Retinal pigment epithelial cell (primary cell): ENCODE measurements at places on chromosomes 11 and 22.

DNA sequence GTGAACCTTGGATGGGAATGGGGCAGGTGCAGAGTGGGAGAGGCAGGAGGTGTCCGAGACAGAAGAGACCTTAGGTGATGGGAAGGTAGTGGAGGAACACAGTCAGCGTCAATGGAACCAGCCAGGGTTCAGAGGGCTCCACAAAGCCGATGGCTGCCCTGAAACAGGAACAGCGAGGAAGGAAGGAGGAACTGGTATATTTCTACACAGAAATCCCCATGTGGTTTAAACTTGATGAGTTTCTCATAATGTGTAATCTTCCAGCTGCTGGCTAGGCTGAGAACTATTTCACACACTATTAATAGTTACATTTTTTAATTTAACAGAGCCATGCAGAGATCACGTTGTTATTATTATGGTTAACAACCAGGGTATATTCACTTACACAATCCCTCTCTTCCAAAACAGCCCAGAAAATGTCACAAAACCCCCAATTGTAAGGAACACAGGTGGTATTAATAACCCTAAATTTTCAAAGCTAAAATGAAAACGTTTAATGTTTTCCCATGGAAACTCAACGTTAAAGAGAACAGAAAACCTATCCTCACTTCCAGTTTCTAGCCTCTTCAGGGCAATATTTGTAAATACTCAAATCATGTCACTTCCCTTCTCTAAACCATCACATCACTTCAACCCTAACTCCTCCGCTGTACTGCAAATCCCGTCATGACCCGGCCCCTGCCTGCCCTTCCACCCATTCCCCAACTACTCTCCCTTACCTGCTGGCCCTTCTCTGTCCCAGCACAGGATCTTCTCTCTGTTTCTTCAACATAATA, 74.5 kb upstream of the ARFGAP3 start:
- no peak for DNase-seq

DNA sequence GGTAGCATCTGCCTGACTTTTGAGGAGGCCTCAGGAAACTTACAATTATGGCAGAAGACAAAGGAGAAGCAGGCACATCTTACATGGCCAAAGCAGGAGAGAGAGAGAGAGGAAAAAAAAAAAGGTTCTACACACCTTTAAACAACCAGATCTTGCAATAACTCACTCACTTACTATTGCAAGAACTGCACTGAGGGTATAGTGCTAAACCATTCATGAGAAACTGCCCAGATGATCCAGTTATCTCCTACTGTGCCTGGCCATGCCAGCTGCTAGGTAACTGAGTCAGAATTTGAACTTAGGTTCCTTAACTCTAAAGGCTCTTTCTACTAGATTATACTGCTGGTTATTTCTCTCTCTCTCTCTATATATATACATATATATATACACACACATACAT, 7.3 kb downstream of the HORMAD2 start:
- DNase-seq: no peak

- DNase-seq: no peak
These were observed 4.5 kb upstream of the IRF7 start for GRCh38 chr11:620201-620600.

GRCh38 chr11:134670961-134671370, 258.9 kb upstream of the B3GAT1 start:
- DNase-seq: no peak

GRCh38 chr11:8323161-8323935, 59.7 kb upstream of the LMO1 start:
- no peak for DNase-seq

DNA sequence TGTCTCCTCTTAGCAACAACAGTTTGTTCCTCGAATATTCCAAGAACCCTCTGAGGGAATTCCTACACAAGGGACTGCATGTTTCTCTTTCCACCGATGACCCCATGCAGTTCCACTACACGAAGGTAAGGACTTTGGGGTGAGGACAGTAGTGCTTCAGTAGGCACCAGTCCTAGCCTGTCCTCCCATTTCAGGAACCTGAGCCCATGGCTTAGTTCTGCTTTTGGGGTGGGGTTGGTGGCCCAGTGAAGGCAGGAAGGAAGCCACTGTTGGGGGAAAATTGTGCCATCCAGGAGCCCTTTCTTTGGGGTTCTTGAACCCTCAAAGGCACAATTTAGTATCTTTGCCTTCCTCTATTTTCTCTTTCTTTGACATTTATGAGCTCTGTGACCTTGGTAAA, 38.2 kb downstream of the RNF141 start:
- no peak for DNase-seq

DNA sequence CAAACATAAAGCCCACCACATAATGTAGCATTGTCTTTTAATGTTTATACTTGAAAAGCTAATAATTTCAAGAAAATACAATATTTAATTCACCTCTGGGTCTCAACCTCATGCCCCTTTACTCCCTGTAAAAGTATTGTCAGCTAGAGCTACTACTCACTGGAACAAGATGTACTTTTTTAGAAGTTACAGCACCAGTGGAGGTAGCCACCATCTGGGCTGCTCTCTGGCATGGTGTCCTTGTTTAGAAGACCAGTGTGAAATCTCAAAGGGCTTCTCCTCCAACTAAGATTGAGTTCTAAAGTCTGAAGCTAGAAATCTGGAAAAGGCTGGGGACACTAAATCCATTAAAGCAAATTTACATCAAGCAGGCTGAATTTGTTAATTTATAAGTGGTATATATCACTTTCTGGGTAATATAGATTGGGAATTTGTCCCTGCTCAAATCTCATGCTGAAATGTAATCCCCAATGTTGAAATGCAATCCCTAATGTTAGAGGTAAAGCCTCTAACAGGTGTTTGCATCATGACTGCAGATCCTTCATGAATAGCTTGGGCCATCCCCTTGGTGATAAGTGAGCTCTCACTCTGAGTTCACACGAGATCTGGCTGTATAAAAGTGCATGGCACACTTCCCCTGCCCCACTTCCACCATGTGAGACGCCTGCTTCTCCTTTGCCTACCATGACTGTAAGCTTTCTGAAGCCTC, 47.6 kb downstream of the PITPNB start:
- no peak for DNase-seq

GRCh38 chr11:3049430-3050243, 7.6 kb downstream of the CARS1 start:
- DNase-seq: peak; percentile 80

GRCh38 chr11:123719452-123719851, 22.0 kb downstream of the ZNF202 start:
- DNase-seq: no peak

DNA sequence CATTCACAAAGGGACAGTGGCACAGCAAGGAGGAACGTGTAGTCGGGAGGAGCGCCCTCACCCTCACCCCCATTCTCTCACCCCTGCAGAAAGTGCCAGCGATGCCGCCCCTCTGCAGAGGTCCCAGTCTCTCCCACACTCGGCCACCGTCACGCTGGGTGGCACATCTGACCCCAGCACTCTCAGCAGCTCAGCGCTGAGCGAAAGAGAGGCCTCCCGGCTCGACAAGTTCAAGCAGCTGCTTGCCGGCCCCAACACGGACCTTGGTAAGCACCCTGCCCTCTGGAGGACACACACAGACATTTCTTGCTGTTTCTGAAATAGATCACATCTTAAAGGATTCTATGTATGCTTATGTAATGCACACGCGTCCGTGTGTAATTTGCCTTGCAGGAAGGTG, 34.9 kb downstream of the TBC1D22A start:
- no peak for DNase-seq

- DNase-seq: no peak
These were observed 63.8 kb downstream of the ARHGAP8 start for GRCh38 chr22:44816141-44816540.

DNA sequence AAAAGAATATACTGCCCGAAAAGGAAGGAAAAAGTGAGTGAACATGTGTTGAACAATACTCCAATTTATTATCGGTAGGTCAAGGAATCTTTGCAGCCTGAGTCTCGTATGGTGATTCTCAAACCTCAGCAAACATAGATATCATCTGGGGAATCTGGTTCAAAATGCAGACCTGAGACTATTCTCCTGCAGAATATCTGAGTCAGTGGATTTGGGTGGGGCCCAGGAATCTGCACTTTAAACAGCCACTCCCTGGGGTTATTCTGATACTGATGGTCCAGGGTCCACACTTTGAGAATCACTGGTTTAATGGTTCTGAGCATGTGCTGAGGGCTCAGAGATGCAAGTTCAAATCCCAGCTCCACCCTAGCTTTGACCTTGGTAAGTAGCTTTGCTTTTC, 53.6 kb upstream of the GRK3 start:
- no peak for DNase-seq

GRCh38 chr22:46728470-46728869, 9.6 kb downstream of the CERK start:
- no peak for DNase-seq

GRCh38 chr11:110600322-110600721, 111.9 kb downstream of the ARHGAP20 start:
- no peak for DNase-seq

GRCh38 chr22:41198027-41198580, 7.0 kb upstream of the L3MBTL2 start:
- DNase-seq: no peak

DNA sequence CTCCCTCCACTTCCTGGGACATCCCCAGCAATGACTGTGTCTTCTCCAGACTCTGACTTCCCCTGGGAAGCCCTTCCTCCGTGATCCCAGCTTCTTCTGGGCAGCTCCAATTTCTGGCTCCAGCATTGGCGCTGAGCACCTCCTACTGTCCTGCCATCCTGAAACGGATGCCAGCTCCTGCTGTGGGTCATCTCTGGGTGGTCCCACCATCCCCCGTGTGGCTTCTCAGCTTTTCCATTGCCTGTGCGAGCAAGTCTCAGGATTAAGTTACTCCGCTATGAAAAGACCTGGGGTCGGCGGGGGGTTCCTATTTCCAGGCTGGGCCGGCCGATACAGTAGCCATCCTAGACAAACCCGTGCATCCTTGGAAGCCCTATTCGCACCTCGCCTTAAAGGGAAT, 55.4 kb upstream of the FADD start:
- no peak for DNase-seq

DNA sequence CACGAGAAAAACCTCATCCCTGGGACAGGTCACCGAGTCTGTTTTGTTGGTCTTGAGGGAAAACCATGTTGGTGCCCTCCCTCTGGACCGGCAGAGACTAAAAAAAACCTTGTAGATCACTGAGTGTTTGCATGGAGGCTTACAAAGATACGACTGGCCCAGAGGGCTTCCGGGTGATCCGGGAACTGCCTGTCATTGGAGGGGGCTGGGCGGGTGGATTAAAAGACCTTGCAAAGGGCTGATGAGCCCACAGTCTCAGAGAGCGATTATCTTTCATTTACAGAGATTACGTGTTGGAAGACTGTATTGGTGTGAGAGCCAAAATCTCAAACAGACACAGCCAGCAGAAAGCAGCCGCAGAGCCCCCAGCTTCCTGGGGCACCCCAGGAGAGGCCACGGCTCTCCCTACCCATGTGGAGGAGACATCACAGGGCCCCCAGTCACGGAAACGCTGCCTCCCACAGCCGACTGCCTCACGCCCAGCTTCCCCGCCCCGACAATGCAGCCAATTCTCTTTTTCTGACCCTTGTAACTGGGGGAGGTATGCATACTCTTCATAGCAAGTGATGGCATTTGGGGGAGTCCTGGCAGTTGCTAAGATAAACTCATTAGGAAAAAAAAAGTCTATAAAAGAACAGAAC, 426.4 kb downstream of the CTTN start:
- DNase-seq: no peak

GRCh38 chr11:126776119-126776518, 224.5 kb downstream of the KIRREL3 start:
- no peak for DNase-seq

GRCh38 chr22:32018056-32018455, 25.0 kb upstream of the SLC5A1 start:
- DNase-seq: no peak

DNA sequence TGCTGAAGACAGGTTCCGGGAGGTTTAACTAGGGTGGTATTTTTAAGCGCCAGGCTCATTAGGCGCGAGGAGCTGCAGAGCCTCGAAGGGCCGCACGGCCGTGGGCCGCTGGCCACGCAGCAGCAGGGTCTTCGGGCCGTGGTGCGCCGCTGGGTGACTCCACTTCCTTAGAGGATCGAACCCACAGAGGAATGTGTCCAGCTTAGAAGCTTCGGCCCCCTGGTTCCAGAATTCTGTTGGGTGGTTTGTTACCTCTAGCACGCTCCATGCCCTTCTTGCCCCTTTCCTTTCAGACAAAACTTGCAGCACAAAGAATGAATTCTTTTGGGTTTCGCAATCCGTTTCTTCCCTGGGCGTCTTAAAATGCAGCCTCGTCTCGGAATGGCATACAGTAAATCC, 773 bp upstream of the PATL1 start:
- DNase-seq: peak; percentile 61

- peak; percentile 9 for DNase-seq
These were observed 33.7 kb upstream of the SLC17A6 start for GRCh38 chr11:22304337-22304961.

DNA sequence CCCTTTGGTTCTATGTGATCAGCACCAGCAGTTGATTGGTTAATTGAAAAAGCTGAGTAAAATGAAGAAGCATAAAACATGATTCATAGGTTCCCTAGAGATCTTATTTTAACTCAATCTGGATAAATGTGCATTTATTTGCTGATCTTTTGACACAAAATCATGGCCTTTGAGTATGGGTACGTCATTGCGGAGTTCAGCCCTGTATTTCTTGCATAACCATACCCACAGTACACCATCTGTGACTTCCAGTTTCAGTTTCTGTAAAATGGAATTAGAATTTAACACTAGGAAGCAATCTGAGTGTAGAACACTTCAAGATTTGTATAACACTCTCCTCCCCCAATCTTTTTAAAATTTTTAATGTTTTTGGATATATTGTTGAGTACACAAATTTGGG, 358.2 kb downstream of the DDX10 start:
- no peak for DNase-seq

DNA sequence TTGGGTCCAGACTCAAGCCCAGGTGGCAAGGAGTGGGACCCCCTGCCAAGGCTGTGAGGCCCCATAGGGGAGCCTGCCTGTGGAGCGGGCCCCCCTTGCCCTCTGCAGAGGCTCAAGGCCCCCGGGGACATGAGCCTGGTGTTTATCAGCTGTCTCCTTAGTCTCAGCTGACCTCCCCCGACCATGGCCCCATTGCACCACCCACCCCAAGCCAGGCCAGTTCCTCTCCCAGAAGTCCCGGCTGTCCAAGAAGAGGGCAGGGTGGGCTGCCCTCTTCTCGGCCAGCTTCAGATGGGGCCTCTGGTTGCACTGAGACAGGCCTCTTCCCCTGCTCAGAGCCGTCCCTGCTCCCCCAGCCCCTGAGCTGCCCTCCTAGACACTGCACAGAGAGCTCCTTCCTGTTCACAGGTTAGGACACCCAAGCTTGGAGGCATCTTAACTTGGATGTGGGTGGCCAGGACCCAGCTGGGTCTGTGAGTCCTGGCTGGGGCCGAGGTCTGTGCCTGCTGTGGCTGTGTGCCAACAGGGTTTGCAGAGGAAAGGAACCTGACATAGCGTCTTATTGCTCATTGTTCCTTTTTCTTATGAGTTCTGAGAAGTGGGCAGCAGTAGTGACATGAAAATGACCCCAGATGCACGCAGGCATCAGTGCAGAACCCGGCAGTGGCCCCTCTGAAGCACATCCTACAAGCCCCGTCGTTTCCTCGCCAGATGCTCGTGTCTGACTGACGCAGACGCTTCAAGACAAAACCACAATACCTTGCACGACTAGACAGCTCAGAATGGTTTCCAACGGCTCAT, 5.4 kb downstream of the TRABD start:
- no peak for DNase-seq

GRCh38 chr22:38655519-38656255, 505 bp downstream of the FAM227A start:
- DNase-seq: no peak

- no peak for DNase-seq
These were observed 34.4 kb downstream of the CCDC34 start for GRCh38 chr11:27328614-27329013.

- DNase-seq: no peak
These were observed 24.1 kb downstream of the ZNRF3 start for GRCh38 chr22:28907311-28908008.
